ENCODE measurements at places on chromosomes 13 and 19.
A peak's percentile ranks its signal among the peaks of the same experiment; 100 is the strongest.

GRCh38 chr19:28602675-28603298 is 610.2 kb downstream of the UQCRFS1 start:
- DNase-seq: no peak

DNA sequence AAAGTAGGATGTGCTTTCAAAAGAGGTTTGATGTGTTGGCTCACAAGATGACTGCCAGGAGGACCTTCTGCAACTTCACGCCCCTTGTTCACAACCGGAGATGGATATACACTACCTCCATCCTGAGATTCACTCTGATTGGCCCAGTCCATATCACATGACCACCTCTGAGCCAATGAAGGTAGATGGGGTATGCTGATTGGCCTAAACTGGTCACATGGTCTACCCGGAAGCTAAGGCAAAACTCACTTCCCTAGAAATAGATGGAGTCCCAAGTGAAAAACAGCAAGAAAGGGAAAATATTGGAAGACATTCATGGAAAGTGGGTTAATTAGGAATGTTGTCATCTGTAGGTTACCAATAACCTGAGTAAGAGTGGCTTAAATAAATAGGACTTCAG is 119.7 kb upstream of the MRI1 start:
- no peak for DNase-seq

- no peak for DNase-seq
These were observed 486 bp upstream of the ZNF805 start for GRCh38 chr19:57239982-57240310.

- DNase-seq: no peak
These were observed 30.5 kb upstream of the COX7A1 start for GRCh38 chr19:36182612-36183244.

- no peak for DNase-seq
These were observed 66.9 kb downstream of the MICU2 start for GRCh38 chr13:21537105-21537504.

GRCh38 chr13:76813891-76814290 is 72.3 kb downstream of the KCTD12 start:
- DNase-seq: no peak

DNA sequence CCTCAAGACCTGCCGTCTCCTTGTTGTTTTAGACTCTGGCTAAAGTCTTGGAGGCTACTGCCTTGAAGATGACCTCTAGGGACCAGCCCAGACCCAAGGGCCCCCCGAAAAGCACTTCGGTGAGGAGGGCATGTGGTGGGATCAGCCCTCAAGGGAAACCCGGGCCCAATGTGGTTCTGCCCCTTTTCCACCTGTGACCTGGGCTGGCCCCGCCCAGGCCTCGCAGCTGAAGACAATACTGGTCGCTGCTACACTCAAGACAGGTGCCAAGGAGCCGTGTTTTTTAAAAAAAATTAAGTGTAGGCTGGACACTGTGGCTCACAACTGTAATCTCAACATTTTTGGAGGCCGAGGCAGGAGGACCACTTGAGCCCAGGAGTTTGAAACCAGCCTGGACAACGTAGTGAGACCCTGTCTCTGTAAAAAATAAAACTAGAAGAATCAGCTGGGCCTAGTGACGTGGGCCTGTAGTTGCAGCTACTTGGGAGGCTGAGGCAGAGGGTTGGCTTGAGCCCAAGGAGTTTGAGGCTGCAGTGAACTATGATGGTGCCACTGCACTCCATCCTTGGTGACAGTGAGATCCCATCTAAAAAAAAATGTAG is 903 bp downstream of the TLE6 start:
- no peak for DNase-seq

GRCh38 chr19:3783660-3784584 is 2.3 kb downstream of the MATK start:
- DNase-seq: peak; percentile 73

- no peak for DNase-seq
These were observed 6.3 kb downstream of the DACT3 start for GRCh38 chr19:46654621-46655152.

GRCh38 chr13:20457670-20458069 is 68.0 kb downstream of the CRYL1 start:
- no peak for DNase-seq

- DNase-seq: no peak
These were observed 191.8 kb upstream of the NBEA start for GRCh38 chr13:34750078-34750931.

DNA sequence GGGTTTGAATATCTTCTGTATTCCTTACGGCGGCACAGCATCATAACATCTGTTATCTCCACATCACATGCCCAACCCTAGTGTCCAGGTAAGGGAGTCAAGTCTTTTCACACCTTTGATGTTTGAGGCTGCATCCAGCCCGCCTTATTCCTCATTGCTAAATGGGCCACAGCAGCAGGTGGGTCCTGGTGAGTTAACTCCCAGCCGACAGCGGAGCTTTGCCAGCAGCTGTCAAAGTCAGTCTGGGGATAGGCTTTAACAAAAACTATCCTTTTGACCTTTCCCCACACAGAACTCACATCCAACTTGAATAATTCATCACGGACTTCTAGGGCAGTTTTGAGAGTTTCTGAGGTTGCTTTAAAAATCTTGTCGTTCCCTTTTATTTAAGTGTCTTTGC is 235.1 kb downstream of the DLEU7 start:
- DNase-seq: no peak

- DNase-seq: no peak
These were observed 2532.4 kb upstream of the PCDH20 start for GRCh38 chr13:63948045-63948444.

DNA sequence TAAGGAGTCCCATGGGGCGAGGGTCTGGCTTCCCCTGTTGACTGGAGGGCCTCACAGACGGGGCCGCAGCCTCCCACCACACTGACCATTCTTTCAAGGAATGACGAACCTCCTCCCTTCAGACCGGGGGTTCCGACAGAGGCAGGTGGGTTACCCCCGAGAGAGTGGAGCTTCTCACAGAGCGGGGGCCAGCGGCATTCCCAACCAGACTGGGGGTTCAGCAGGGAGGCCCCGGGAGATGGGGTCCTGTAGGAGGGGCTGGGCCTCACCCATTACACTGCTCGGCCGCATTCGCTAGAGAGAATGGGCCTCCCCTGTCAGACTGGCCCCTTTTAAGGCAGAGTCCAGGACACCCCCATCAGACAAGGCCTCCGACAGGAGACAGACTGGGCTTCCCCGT is 15.6 kb upstream of the C2CD4C start:
- no peak for DNase-seq

- no peak for DNase-seq
These were observed at the start of gene LYPD4 for GRCh38 chr19:41844601-41845000. LYPD4 (minus strand) TSS chr19:41844683; CDS start chr19:41839285, 5,398 bp downstream.

DNA sequence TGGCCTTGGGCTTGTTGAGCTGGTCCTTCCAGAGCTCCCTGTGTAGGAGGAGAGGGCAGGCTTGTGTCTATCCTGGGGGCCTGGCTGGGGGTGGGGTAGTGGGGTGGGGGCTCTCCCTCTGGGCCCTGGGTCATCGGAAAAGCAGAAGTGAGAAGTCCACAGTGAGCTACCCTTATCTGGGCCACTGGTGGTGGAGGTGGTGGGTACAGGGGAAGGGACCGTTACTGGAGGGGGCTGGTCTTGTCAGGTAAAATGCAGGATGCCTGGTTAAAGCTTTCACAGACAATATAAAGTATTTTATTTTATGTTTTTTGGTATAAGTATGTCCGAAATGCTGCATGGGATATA is 342 bp upstream of the SIGLEC10 start:
- no peak for DNase-seq

DNA sequence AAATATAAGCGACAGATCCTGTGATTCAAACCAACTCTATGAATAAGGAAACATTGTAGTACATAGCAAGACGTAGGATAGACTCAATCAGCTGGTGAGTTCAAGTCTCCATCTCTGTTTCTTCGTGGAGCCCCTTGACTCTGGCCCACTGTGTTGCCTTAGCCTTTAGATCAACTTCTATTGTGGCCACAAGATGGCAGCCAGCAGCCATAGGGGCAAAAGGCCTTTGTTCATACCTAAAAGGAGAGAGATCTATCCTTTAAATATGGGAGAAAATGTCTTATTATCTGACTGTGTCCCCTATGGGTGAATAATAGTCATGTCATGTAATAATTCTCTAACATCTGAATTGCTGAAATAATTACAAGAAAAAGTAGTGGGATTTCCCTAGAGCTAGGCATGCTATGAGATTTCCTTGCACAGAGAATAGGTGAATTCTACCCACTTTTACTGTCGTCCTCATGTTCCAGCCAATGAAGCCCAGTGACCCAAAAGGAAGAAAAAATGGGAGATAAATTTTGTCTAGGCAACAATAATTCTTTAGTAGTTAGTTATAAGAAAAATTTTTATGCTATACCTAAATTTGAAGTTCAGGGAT is 129.4 kb downstream of the PCDH20 start:
- peak; percentile 4 for DNase-seq

DNA sequence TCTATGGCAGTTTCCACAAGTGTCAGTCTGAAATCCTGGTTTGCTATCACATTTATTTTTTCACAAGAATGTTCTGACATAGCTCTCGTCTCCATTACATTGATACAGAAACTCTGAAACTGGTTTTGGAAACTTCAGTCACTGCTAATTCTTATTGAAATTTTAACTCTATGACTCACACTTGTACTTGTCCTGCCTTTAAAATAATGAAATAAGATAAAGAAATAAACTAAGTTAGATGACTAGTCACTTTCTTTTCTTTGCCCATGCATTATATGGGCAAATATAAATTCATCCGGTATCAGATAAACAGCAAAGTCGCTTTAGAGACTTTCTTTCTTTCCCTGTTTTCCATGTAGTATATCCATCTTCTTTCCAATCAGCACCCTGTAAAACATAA is 257.5 kb downstream of the PCDH9 start:
- DNase-seq: no peak

DNA sequence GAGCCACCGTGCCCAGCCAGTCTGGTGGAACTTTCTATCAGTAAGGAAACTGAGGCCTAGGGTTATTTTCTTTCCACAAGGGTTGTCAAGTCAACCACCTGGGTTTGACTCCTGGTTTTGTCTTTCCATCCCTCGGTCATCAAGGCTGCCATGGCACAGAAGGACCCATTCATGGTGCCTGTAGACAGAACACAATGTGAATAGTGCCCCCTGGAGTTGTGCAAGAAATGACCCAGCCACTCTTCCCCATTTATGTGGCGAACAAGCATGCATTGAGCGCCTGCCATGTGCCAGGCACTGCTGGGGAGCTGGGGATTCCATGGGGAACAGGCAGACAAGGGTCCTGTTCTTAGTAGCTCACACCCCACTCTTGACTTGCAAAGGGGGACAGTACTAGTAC is 4.1 kb downstream of the SMARCA4 start:
- DNase-seq: no peak

DNA sequence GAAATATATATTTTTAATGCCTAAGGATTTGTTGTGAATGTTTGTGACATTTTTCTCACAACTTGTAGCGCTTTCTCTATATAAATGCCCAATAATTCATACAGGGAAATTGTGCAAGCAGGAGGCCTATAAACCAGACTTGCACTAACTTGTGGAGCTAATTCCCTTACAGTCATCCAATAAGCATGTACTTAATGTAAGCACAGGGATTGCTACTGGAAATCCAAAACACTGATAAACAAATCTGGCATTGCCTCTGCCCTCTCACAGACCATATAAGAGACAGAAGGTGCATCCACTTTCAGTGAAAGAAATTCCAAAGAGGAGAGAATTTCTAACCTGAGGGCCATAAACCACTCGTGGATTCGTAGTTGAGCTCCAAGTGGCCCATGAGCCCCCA is 518.8 kb downstream of the MYO16 start:
- no peak for DNase-seq

DNA sequence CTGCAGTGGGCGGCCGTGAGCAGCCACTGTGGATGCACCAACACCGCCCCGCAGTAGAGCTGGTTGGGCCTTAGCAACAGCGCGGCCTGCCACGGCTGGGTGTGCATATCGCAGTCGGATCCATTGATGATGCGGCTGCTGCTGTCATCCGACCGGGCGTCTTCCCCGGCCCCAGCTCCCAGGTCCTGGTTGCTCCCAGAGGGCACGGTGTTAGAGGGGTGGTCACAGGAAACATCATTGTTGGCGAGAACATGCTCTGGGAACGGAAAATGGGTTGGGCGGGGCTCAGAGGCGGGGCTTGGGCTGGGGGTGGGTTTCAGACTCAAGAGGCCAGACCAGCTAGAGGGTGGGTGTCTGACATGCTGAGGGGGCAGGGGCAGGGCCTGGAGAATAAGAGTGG is 3.0 kb downstream of the KLK5 start:
- no peak for DNase-seq

DNA sequence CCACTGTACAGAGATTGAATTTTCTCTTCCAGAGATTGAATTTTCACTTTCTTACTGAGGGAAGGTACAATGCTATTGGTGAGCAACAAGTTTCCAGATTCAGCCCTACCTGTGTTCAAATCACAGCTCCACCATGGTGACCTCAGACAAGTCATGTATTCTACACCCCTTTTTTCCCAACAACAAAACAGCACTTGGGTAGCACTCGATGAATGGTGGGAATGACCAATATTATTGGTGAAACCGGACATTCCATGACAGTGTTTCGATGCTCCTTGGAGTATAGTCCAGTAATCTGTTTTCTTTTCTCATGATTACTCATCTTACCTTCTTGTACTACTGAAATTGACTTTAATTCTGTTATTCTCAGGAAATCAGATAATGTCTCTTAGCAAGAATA is 266.2 kb upstream of the SOX21 start:
- DNase-seq: no peak

DNA sequence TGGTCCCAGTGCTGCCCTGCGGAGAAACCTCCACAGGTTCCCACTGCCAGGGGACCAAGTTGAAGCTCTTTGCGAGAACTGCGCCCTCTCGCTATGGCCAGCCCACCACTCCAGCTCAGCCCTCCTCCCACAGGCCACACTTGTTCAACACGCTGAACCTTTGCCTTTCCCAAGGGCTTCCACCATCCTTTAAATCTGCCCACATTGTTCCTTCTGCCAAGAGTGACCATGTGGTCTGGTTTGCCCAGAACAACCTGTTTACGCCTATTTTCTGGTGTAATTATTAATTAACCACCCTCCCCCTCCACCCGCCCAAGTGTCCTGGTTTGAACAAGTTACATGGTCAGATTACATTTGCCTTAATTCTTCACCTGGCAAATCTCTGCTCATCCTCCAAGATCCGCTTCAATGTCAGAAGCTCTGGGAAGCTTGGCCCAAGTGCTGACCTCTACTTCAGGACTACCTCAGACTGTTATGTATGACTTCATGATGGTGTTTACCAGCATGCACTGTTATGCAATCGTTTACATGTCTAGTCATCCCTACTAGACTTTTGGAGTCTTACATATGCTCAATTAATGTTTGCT is 12.0 kb upstream of the USP12 start:
- no peak for DNase-seq

DNA sequence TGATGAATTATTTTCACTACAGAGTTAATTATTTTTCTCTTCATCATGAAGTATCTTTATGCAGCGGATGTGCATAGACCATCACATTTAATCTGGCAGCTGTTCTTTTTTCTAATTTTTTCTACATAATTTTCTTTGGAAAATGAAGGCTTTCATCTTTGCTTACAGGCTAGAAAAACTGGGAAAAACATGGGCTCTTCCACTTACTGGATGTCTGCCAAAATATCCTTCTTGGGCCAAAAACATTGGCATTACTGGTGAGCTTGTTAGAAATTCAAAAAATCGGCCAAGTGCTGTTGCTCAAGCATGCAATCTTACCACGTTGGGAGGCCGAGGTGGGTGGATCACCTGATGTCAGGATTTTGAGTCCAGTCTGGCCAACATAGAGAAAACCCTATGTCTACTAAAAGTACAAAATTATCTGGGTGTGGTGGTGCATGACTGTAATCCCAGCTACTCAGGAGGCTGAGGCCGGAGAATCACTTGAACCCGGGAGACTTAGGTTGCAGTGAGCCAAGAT is 176.8 kb downstream of the ZNF737 start:
- no peak for DNase-seq
